ENCODE measurements at places on chromosomes 1 and 21.

DNA sequence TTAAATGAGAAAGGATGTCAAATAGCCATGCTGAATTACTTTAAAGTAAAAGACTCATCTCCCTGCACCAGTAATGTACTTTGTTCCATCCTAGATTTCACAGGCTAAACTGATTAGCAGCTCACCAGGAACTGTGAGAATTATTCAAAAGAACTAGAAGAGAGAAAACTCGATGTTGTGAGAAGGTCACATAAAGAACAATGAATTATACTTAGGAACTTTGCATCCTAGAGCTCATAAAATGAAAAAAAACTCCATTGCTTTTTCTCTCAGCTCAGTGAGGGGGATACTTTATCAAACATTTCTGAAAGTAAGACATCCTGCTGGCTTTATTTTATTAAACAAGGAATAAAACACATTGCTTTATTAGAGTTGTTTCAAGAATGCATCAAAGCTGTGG lies 278.5 kb downstream of the MRPL39 start:
- no peak for DNase-seq

DNA sequence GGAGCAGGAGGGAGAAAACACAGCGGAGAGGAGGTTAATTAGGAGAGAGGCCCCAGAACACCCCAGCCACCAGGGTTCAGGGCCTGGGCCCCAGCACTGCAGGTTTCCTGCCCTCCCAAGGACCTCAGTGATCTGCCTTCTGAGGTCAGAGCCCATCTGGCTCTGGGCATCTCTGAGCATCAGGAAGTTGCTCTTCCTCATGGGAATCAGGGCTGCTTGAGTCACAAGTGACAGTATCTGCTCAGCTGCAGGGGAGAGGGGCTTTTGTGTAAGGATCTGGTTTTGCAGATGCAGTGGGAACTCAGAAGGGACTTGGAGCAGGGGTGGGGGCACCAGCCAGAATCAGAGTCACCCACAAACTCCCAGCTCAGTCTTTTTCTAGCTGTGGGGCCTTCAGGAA lies 472.1 kb downstream of the PTPRU start:
- DNase-seq = no peak

GRCh38 chr1:26307363-26307781 lies 936 bp upstream of the UBXN11 start:
- no peak for DNase-seq

- DNase-seq = peak; percentile 35
These were observed 28.3 kb downstream of the DDR2 start for GRCh38 chr1:162660574-162660973.

- DNase-seq = no peak
These were observed 29.6 kb downstream of the RGL1 start for GRCh38 chr1:183834568-183834967.

- no peak for DNase-seq
These were observed 151.6 kb upstream of the CAMK1G start for GRCh38 chr1:209431813-209432442.

GRCh38 chr1:187067160-187067559 lies 238.4 kb downstream of the PLA2G4A start:
- no peak for DNase-seq

DNA sequence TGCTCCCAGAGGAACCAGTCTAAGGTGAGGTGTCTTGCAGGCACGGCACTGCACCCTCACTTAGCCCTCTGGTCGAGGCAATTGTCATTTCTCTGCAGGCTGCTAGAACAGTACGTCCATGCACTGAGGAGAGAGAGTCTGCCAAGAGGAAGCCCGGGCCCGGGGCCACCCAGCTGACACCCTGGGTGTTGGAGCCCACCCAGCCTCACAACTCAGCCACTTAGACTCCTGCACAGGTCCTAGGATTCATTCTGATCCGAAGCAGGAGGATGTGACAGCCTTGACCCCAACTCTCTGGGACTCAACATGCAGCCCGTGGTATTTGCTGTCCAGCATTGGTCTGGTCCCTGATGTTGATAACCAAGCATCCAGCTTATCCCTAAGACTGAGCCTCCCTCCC lies 111.9 kb downstream of the ADSS2 start:
- DNase-seq = no peak

- no peak for DNase-seq
These were observed 488 bp upstream of the GNL2 start for GRCh38 chr1:37596182-37596667.

DNA sequence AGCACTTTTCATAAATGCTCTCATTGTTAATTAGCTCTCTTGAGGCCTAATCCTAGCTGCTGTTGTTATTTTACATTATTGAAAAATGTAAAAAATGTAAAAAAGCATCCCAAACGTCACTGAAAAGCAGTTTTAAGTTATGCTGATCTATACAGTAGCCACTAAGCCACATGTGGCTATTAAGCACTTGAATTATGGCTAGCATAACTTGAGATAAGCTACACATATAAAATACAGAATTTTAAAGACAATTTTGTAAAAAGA lies 18.4 kb upstream of the DNASE2B start:
- DNase-seq = no peak

- no peak for DNase-seq
These were observed 39.5 kb upstream of the PTBP2 start for GRCh38 chr1:96682056-96682455.

DNA sequence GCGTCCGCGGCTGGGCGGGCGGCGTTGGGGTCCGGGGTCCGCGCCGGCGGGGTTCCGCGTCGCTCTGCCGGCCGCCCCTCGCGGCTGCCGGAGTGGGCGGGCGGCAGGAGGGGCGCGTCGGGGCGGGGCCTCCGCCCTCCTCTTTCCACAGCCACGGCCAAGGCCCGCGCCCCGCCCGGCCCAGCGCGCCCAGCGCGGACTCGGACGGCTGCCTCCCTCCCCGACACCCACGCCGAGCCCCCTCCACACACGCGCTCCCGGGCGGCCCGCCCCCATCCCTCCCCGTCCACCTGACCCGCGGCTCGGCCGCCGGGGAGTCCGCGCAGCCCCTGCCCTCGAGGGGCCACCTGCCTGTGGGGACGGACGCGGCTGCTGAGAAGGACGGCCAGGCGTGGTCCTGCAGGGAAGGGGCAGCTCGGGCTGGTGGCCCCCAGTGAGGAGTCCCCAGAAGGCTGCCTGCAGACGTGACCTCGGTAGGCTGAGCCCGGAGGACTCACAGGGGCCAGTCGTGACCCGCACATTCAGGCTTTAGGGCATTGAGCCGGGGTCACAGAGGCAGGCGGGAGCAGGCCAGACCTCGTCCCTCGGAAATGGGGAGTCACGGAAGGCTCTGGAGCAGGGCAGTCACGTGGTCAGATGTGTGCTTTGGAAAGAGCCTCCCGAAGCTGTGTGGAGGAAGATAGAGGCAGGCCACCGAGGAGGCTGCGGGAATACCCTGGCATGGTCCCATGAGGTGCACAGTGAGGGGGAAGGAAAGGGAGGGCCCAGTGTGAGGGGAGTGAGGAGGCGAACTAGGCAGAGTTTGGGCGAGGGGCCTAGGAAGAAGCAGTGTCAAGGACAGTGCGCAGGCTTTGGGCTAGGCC lies at the start of gene COL8A2:
TSS of gene COL8A2 (minus strand) at position 94 of the 863 bp plus-strand sequence. CDS start 24,980 bp downstream, outside the sequence.
- peak; percentile 34 for DNase-seq

DNA sequence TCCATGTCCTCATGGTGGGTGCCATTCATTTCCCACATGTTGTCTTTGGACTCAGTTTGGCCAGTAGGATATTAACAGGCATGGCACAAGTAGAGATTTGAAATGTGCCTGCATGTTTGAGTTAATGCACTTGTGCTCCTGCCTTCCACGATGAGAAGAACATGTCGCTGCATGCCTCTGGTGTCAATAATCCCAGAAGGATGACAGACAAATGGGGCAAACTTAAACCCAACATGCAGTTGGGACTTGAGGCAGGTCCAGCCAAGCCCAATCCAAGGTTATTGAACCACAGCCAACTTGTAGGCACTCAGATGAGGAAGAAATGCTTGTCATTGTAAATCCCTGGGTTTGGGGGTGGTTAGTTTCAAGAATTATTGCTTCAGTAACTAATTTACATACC lies 174.6 kb downstream of the TRIM33 start:
- DNase-seq = no peak

DNA sequence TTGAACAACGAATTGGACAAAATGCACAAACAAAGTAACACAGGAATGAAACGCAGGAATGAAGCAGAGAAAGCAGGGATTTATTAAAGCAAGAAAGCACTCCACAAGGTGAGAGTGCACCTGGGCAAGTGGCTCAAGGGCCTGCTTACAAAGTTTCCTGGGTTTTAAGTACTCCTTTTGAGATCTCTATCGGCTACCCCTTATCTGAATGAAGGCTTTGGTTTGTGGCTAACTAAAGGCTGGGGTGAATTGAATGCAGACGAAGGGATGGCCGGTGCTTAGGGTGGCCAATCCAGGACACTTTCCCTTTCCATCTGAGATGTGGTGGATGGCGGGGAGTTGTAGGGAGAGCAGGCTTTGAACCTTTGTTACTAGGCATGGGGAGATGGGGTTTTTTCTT lies 151.4 kb upstream of the KIAA0040 start:
- DNase-seq = peak; percentile 48
